ENCODE measurements at places on chromosomes 2 and 18. TPM values are rescaled to one million over a fixed set of nuclear protein-coding genes. Genes with fewer than 3 reads are reported as not detected.

MIB1 gene
- total RNA-seq = 78.3 TPM

CCDC142 gene
- total RNA-seq = 15.9 TPM

ZNF236 gene
- total RNA-seq = 10.3 TPM

LAMA3 gene
- total RNA-seq = 4.9 TPM

DNAJC5G gene
- not detected for total RNA-seq

GFPT1 gene
- total RNA-seq = 34.4 TPM

PDIA6 gene
- 399 TPM for total RNA-seq

PROC gene
- not detected for total RNA-seq

ACVR1C gene
- 0.43 TPM for total RNA-seq

ASB3 gene
- total RNA-seq = 33.1 TPM

ESPNL gene
- 0.60 TPM for total RNA-seq

CRYGB gene
- not detected for total RNA-seq

C1GALT1C1L gene
- 0.34 TPM for total RNA-seq

KCNJ13 gene
- not detected for total RNA-seq

PNO1 gene
- 4.3 TPM for total RNA-seq

ACMSD gene
- total RNA-seq = not detected

ALK gene
- total RNA-seq = 0.16 TPM

NEU2 gene
- total RNA-seq = not detected

ELOA2 gene
- total RNA-seq = not detected

MSH2 gene
- 13.7 TPM for total RNA-seq

CRYGC gene
- total RNA-seq = not detected

COBLL1 gene
- total RNA-seq = 2.5 TPM

IAH1 gene
- total RNA-seq = 57.4 TPM

NT5DC4 gene
- total RNA-seq = not detected

PRSS56 gene
- total RNA-seq = not detected

CENPO gene
- 4.6 TPM for total RNA-seq

ASIC4 gene
- 0.16 TPM for total RNA-seq

ATP6V1B1 gene
- 0.79 TPM for total RNA-seq

ADCY3 gene
- total RNA-seq = 67.2 TPM

SERPINB12 gene
- total RNA-seq = not detected

CYP26B1 gene
- total RNA-seq = 0.52 TPM

PLGLB1 gene
- total RNA-seq = 0.32 TPM

ITGB6 gene
- not detected for total RNA-seq

SCN7A gene
- total RNA-seq = 14.3 TPM

CYBRD1 gene
- 454 TPM for total RNA-seq

DPYSL5 gene
- total RNA-seq = not detected

VWA3B gene
- total RNA-seq = 0.16 TPM

DLGAP1 gene
- 0.34 TPM for total RNA-seq

CIAO1 gene
- 62.4 TPM for total RNA-seq

KLHL14 gene
- not detected for total RNA-seq

SERPINB2 gene
- 1.4 TPM for total RNA-seq

CPO gene
- total RNA-seq = 0.17 TPM

SCG2 gene
- total RNA-seq = 0.09 TPM

SLC35F5 gene
- total RNA-seq = 103 TPM

FAHD2A gene
- 22.7 TPM for total RNA-seq

ZNF521 gene
- total RNA-seq = 17.0 TPM

AGXT gene
- total RNA-seq = not detected
